ENCODE measurements at places on chromosomes 5 and 9.

DNA sequence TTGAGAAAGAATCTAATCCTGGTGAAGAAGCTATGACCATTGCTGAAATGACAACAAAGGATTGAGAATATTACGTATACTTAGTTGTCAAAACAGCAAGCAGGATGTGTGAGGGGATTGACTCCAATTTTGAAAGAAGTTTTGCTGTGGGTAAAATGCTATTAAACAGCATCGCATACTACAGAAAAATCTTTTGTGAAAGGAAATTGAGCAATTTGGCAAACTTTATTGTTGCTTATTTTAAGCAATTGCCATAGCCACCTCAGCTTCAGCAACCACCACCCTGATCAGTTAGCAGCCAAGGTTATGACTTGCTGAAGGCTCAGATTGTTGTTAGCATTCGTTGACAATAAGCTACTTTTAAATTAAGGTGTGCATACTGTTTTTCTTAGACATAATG lies 22.5 kb upstream of the ARL14EPL start:
- DNase-seq = no peak

DNA sequence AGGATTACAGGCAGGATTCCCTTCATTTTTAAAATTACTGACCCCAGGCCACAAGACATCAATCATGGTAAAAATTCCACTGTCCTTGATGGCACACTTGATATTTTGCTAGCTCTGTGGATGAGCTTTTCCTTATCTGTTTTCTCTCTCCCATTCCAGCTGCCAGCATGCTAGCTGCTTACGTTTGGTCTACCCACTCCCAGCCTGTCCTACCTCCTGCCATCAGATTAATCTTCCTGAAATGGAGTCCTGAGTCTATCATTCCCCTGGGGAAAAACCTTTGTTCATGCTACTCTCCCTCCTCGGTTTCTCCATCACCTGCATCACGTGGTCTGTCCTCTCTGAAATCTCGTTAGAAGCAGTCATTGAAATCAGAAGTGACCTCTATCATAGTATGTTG lies 108.9 kb downstream of the F2RL2 start:
- DNase-seq = no peak

GRCh38 chr5:108661590-108662219 lies 86.0 kb upstream of the FER start:
- DNase-seq = no peak

DNA sequence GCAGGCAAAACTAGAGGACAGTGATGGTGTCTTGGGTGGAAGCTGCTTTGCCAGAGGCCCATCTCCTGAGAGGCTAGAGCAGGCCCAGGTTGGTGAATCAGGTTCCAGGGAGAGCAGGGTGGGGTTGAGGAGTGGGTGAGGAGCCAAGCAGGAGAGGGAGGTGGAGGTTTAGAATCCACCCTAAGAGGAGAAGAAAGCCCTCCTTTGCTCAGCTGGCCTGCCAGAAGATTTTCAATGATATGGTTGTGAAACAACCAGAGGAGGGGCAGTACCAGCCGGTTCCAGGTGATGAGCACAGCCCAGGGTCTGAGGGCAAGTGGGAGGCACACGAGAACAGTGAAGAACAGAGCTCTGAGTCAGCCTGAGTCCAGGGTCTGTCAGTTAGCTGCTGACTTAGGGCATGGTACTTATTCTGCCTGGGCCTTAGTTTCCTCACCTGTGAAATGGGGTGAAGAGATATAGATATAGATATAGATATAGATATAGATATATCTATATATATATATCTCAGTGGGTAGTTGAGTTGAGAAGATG lies 17.8 kb downstream of the PPARGC1B start:
- DNase-seq = no peak

- no peak for DNase-seq
Measured at GRCh38 chr9:89412951-89413350, 85.0 kb downstream of the SEMA4D start.

DNA sequence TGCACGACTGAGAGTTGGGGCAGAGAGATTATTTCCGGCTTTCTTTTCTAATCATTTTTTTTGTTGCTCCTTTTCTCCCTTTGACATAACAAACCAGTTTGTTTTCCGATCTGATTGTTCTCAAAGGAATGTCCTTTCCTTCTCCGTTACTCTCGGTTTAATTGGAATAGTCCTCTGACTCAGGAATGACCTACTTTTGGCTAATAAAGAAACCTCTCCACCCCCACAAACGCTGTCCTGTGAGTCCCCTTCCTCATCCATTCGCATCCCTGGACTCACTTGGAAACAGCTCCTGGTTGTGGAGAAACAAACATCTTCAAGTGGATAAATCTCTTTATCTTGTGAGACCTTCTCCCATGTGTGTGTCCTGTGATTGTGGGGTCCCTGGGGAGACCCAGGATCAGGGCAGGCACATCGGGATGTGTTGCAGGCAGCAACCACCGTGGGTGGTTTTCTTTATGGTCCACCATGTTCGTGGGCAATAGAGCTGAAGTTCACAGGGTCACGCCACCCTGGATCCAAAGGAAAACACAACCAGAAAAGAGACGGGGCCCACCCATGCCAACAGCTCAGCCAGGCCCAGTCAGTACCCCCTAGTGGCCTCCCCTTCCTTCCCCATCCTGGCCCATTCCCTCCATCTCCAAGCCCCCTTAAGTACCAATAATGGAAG lies 45.2 kb upstream of the NEK6 start:
- no peak for DNase-seq

- DNase-seq = no peak
Measured at GRCh38 chr9:87910821-87911220, 6.9 kb upstream of the SPATA31C1 start.

DNA sequence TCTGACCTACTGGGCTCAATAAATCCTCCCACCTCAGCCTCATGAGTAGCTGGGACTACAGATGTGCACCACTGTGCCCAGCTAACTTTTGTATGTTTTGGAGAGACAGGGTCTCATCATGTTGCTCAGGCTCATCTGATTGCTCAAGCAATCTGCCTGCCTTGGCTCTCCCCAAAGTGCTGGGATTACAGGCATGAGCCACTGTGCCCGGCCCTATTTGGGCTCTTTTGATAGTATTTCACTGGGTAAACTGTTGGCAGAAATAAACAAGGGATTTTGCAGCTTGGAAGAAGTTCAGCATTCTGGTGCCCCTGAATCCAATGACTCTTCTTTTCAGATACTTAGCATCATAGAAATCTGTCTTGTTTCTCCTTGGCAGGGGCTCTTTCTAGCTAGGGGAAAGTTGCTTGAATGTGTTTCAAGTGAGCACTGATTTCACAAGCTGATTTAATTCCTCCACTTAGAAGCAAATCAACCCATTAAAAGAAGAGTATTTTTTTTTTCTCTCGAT lies 146.8 kb downstream of the PAPPA start:
- DNase-seq = no peak

Data from stimulated activated CD4-positive, alpha-beta T cell treated with anti-CD3 and anti-CD28 coated beads, TNF-alpha, amount 100 ng/mL, for 24 hours (primary cell).